ENCODE measurements at places on chromosomes 11 and 22.
A peak's percentile ranks its signal among the peaks of the same experiment; 100 is the strongest.

DNA sequence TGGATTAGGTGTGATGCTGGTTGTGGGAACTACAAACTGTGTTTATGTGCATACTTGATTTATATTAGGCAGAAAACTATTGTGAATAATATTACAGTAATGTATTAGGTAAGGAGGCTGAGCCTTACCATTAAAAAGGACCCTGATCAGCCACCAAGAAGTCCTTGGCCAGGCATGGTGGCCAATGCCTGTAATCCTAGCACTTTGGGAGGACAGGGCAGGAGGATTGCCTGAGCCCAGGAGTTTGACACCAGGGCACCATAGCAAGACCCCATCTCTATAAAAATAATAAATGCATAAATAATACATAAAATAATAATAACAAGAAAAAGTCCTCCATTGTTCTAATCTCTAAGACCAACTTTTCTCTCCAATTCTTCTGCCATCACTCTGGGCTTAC is 3.2 kb upstream of the ZBED5 start:
- no peak for DNase-seq

GRCh38 chr11:84922212-84922805 is 704.8 kb downstream of the DLG2 start:
- peak; percentile 12 for DNase-seq

DNA sequence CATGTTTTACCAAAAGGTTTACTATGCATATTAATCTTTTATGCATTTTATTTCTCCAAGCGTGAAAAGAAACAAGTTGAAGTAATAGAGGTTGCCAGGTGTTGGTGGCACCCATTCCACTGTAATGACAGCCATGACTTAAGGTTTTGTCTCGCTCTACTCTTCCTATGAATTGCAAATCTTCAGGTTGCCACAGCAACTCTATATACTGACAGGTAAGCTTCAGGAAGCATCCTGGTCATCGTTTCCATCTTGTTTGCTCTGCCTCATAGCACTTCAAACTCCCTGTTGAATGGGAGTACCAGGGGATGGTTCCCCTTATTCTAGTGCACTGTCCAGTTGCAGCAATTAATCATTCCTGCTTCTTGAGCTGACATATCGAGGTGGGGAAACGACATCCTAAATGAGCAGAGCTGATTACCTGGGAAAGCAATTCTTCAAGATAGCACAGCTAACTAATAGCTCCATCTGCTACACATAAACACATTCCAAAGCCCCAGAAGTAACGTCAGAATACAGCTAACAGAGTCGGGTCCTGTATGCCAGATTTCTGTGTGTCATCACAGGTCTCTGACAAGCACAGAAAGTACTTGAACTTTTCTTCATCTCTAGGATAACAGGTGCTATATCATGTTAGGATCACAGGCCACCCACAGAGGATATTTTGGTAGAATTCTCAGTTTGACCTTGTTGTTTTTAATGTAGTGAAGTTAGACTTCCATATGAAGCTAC is 80.3 kb downstream of the CADM1 start:
- no peak for DNase-seq

GRCh38 chr11:5880329-5880728 is at the start of gene OR52E4:
OR52E4 (plus strand) TSS chr11:5880629; CDS start chr11:5884293, 3,664 bp downstream.
- DNase-seq = no peak

DNA sequence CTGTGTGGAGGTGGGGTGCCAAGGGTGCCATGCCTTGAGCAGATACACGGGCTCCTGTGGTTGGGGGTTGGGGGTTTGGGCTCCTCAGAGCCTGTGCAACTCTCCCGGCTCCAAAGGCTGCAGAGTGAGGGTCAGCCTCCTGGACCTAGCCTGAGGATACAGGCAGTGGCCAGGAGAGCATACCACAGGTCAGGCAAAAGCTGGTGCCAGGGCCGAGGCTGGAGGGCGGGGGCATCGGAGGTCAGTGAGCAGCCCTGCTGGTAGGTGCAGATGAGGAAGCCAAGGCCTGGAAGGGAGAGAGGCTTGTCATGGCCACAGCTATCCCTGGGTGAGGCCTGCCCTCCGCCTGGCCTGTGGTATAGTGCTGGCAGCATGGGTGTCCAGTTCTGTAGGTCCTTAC is 25.6 kb upstream of the DGCR8 start:
- no peak for DNase-seq

- peak; percentile 57 for DNase-seq
Observed at GRCh38 chr11:119363851-119364590, 17.5 kb downstream of the USP2 start.

GRCh38 chr11:57422669-57423068 is 4.3 kb downstream of the SLC43A3 start:
- DNase-seq = no peak

DNA sequence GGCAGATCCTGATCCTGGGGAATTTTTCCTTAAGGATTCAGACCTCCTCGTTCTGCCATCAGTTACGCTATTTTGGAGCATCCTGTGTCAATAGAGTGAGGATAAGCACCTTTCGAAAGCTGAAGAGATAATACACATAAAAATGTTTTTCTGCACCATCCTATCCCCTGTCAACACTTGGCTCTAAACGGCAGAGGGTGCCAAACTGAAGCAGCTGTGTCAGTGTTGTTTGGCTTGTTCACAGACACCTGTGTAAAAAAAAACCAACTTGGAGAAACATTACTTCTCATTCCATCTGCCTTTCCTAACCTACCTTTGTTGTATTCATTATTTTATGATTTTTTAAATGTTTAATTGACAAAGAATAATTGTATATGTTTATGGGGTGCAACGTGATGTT is 417.0 kb upstream of the DDI1 start:
- DNase-seq = no peak

DNA sequence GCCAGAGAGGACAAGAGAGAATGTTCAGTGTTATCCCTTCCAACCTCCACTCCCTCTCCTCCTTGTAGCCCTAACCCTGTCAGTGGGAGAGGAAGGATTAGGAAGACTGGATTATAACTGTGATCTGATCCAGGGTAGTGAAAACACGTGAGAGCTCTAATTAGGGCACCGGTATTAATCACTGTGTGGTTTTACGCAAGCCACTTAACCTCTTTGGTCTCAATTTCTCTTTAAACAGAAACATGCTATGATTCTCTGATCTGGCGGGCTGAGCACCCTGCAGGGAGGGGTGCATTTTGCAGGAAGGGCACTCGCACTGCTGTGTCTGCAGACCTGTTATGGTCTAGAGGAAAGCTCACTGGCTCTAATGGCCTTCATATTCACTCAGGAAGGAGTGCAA is 11.5 kb downstream of the RPL27A start:
- DNase-seq = no peak

Data from fibroblast of skin of scalp (primary cell).